Cerebellar nuclear complex (tissue), 1 donor: ENCODE measurements at places on chromosomes 4 and X.

DNA sequence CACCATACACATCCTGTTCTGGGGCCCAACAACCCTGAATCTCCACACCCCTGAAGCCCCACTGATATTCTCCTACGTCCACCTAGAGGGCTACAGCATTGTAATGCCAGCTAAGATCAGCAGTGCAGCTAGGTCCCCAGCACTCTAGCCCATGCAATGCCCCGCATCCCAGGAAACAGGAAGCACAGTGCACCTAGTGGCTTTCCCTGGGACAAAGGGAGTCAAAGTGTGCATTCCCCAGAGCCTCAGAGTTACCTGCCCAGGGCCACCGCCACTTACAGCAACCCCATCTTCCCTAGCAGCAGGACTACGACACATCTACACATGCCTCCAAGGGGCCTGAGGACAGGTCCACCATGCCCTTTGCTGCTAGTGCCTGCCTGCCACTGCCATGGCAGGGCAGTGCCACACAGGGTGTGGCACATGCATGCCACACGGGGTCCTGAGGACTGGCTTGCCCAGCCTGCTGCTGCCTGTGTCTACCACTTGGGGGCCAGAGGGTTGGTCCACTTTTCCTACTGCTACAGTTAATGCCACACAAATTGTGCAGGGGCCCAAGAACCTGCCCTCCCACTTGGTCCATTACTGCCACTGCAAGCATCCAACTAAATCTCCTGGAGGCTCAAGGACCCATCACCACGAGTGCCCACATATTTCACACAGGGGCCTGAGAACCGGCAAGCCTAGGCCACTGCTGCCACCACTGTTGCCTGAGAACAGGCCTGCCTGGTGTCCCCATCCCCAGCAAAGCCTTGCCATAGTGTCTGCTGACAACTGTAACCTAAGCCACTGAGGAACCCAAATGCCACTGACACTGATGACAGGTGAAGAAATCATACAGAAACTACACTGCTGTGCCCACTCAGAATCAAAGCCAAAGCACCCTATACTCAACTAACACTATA lies 23.7 kb downstream of the TLR6 start:
- no peak for DNase-seq

DNA sequence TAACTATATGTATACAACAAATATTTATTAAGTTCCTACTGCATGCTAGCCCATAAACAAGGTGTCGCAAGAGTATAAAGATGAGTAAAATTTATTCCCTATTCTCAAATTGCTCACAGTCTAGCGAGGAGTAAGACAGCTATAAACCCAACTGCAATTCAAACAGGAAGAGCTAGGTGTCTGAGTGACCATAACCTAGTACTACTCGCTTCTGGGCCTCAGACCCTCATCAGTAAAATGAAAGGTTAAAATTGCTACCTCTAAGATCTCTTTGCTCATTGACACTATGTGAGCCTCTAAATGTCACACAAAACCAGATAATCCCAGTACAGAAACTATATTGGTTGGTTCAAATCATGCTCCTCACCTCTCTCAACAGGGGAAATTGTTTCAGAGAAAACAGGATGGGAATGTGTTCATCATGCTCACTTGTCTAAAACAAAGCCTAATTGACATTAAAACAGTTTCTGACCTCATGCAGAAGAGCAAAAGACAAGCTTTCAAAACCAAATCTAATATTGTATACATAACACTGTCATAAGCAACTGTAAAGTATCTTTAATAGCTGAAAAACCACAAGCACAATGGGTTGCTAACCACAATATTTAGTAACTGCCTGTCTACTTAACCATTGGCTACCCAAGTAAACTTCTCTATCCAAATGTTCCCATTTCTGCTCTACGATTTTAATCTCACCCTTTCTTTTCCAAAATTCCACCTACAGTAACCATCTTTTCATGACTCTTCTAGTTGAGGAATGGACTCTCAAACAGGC lies 264.6 kb upstream of the FMR1 start:
- DNase-seq, result no peak

GRCh38 chr4:121380776-121381462 lies at the start of gene QRFPR:
TSS of gene QRFPR (minus strand) at chr4:121381018. CDS start at chr4:121380647, 371 bp downstream.
- DNase-seq, result no peak

- no peak for DNase-seq
These were observed 51.3 kb downstream of the FNIP2 start for GRCh38 chr4:158819942-158820786.

DNA sequence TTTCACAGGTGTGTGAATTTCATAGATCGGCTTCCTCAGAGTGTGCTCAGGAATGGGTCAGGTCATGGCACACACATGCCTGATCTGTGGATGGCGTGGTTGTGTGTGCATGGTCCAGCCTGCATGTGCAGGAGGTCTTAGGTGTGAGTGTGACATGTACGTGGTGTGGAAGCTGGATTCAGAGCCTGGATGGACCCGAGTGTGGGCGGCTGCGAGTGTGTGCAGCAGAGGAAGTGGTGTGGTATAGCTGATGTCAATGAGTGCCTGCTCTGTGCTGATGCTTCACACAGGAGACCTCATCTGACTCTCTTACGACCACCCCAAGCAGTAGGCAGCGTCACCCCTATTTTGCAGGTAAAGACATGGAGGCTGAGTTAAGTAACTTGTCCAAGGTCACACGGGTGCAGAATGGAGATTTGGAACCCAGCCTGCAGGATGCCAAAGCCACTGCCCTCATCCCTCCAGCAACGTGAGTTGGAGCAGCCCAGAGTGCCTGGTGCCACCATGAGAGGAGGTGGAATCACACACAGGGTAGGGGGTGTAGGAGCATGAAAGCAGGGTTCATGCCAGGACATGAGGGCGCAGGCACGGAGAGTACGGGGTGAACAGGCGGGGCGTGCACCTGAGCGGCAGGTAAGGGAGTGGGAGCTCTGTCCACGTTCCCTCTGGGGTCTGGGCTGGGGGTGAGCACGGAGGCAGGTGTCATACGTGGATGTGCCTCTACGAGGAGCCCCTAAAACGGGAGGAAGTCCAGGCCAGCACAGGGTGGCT lies 24.2 kb upstream of the C4orf50 start:
- no peak for DNase-seq

- DNase-seq, result no peak
These were observed 21.7 kb downstream of the ADGRG2 start for GRCh38 chrX:19100586-19100985.

GRCh38 chr4:143668930-143669552 lies 31.4 kb downstream of the FREM3 start:
- DNase-seq, result no peak

DNA sequence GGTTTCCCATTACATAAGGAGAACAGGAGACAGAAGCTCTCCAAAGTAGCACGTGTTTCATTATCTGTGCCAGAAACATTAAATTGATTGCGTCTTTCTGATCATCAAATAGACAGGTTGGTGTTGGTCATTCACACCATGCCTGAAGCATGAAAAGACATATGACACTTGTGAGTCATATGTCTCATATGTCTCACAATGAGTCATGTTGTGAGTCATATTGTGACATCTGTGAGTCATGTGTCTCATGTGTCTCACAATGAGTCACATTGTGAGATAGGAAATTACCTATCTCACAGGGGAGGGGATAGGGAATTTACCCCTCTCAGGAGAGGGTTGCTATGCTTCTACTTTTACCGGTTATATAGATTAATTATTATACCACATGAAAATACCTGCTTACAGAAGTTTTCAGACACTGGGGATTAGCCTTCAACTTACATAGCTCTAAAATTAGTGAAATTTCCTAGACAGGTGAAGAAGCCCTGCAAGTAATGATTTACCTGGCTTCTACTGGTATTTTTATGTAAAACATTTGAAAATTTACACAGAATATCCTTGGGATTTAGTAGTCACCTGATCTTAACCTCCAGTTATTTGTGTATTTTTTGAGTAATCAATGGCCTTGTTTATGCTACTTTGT lies 80.8 kb downstream of the NPFFR2 start:
- no peak for DNase-seq

DNA sequence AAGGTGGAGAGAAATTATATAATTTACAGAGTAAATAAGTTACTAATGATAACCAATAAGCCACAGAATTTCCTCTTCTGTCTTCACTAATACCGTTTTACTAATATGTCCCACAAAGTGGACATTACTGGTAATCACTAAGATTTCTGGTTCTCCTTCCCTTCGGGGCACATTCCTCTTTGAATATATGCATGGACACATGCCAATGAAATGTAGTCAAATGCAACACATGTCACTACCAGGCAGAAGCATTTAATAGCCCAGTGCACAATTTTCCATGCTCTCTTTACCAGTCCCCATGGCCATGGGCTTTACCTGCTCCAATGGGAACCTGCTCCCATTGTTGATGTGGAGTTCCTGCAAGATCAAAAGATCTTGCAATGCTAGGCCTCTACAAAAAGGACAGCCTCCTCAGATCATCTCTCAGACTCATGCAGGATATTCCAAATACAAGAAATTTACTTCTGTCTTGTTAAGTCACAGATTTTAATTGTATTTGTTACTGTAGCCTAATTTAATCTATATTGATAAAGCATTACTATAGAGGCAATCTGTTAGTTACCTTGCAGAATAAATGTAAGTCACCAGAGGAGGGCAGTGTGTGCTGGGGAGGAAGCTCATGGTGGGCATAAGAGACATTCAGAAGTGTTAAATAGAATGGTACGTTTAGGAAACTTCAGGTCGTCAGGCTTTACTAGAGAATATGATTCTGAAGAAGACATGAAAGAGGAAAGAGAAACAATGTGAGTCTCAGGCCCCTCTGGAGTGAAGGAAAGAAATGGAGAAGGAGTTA lies 37.1 kb upstream of the INPP4B start:
- no peak for DNase-seq

- DNase-seq, result no peak
These were observed 315.2 kb downstream of the PCDH10 start for GRCh38 chr4:133464311-133464710.

GRCh38 chr4:95910749-95911148 lies 70.9 kb downstream of the PDHA2 start:
- no peak for DNase-seq

DNA sequence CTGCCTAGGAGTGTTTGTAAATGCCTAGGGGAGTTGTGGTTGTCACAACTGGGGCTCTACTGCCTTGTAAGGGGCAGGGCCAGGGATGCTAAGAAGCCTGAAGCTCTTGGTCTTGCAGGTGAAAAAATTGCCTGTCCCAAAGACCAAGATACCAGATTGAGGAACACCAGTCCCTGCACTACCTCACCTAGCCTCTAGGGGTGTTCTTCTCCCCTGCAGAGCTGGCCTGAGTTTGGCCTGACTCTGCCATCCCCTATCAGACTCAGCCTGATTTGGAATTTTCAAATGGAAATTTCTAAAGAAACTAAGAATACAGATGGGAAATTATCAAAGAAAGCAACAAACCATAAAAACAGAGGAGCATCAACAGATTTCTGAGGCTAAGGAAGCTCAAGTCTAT lies 90.4 kb downstream of the ZC4H2 start:
- no peak for DNase-seq

GRCh38 chrX:134688839-134689238 lies 30.6 kb upstream of the PLAC1 start:
- DNase-seq, result no peak

DNA sequence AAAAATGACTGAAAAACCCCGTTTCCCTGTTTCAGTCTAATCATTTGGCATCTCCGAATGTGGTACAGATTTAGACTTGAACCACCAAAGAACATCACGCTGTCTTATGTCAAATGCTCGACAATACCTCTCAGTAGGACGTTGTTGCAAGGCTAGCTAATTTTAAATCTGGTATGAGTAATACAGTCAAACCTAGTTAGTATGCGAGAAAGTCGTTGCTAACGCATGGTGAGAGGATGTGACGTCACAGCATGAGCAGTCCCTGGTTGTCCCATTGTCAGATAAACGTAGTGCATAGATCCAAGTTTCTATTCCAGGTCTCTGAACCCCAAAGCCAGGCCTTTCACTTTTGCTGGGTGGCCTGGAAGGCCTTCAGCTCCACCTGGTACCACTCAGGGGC lies 44.7 kb downstream of the SETD7 start:
- no peak for DNase-seq

DNA sequence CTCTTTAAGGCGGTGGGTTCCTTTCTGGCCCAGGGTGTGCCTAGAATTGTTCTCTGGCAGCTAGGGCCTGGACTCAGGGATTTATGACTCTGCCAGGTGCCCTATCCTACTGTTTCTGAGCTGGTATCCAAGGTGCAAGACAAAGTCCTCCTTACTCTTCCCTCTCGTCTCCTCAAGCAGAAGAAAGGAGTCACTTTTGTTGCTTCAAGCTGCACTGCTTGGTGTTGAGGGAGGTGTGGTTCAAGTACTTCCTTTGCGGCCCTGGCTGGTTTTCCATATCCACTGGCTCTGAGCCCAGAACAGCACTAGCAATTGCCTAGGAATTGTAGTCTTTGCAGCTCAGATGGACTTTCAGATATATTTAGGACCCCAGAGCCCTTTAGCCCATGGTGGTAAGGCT lies 39.3 kb downstream of the RTL3 start:
- no peak for DNase-seq

DNA sequence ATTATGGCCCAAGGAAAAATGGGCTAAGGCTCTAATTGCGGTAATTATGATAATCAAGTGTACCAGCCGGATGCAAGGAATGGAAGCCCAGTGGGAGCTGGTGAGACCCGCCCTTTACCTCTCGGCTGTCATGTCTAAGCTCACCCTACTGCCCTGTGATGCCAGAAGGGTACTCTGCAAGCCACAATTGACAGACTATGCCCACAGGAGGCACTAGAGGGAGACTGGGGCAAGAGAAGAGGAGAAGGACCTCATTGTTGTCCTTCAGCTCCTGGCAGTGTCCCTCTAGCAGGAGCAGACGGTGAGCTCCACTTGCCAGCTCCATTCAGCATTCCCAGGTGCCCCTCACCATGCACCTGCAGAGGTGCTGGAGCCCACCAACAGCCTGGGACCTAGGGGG lies 141.8 kb downstream of the SMIM20 start:
- no peak for DNase-seq

- DNase-seq, result no peak
These were observed 5.7 kb downstream of the SLC6A8 start for GRCh38 chrX:153693216-153694086.

DNA sequence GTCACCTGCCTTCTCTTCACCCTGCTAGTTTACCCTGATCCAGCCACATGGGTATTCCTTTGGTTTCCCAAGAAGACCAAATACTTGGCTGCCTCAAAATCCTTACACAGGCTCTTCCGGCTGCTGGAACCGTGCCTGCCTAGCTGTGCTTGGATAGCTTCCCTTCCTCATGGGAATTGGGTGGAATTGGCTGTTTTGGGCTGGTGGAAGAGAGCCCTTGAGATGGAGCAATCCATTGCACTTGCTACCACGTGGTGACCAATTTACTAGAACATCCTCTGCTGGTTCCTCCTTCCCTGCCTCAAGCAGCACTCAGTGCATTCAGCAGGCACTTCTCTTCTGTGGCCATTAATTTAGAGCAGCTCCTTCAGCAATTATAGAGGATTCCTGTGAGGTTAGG lies 119.3 kb upstream of the AP1S2 start:
- DNase-seq, result no peak

DNA sequence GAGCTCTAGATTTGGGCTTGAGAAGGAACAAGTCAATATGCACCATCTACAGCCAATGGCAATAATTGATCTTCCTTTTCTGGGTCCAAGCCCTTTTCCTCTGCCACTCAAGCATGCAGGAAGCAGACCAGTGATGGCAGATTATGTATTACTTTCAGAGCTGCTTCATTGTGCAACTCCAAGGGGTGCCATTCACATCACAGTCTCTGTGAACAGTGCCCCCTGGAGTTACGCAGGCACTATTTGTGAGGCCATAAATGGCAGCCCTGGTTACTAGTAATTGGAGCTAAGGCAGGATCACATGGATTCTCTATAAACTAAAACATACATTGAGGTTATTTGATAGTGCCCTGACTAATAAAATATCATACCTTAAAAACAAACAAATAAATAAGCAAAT lies 313.4 kb upstream of the SLC7A11 start:
- DNase-seq, result no peak

GRCh38 chrX:139851730-139852129 lies 81.1 kb downstream of the ATP11C start:
- no peak for DNase-seq
